GM12892 (cell line): ENCODE measurements at places on chromosomes 1 and 21.
A peak's percentile ranks its signal among the peaks of the same experiment; 100 is the strongest.

DNA sequence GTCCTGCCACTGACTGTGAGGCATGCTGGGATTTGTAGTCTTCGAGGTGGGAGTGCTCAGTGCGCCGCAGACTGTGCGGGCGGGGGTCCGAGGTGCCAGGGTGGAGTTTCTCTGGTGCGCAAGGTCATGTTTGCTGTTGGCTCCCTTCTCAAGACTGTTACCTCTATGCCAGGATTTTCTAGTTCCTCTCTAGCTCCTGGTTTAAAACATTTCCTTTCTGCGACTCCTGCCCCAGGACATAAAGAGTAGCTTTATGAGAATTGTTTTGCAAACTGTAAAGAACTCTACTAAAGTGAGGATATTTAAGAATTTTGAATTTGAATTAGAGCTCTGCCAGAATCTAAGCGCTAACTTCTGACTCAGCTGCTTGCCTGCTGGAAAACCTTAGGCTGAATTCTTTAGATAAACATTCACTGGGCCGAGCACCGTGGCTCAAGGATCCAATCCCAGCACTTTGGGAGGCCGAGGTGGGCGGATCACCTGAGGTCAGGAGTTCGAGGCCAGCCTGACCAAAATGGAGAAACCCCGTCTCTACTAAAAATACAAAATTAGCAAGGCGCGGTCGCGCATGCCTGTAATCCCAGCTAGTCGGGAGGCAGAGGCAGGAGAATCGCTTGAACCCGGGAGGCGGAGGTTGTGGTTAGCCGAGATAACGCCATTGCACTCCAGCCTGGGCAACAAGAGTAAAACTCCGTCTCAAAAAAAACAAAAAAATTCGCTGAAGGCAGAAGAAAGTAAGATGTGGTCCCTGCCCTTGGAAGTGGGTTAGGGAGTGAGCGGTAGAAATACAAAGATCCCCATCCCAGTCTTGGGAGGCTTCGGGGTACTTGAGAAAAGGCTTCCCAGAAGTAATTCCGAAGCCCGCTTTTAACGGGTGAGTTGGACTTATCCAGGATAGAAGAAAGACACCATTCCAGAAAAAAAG, 992 bp upstream of the USP48 start:
- DNase-seq = no peak

DNA sequence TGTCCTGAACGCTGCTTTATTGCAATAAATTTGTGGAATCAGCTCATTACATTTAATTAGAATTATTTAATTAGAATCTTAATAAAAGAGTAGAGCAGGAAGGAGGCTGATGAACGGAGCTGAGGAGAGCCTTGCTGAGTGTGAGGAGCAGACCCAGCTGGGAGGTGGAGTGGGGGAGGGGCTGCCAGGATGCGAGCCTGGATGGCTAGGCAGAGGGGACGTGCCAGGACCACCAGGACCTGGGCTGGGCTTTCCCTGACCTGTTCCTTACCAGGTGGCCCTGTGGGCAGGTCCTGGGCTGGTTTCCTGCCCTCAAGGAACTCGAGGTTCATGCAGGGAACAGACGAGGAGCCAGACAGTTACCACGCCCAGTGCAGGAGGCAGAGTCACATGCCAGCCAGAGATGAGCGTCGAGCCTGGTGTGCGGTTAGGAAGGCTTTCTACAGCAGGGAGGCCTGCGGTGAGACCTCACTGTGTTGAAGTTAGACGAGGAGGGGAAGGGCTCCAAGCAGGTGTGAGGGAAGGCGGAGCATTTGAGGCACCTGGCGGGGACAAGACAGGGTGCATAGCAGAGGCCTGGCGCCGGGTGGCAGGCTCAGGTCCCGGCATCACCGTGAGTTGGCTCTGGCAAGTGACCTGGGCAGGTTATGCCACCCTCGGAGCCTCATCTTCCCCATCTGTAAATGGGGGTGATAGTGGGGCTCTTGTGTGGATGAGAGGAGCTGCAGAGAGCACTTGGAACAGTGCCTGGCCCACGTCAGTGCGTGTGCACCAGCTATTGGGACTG, 33.9 kb downstream of the LDLRAP1 start:
- DNase-seq = no peak

GRCh38 chr1:227759341-227760300, 24.4 kb downstream of the SNAP47 start:
- DNase-seq = no peak

GRCh38 chr1:65209005-65209885, 61.2 kb downstream of the AK4 start:
- no peak for DNase-seq

DNA sequence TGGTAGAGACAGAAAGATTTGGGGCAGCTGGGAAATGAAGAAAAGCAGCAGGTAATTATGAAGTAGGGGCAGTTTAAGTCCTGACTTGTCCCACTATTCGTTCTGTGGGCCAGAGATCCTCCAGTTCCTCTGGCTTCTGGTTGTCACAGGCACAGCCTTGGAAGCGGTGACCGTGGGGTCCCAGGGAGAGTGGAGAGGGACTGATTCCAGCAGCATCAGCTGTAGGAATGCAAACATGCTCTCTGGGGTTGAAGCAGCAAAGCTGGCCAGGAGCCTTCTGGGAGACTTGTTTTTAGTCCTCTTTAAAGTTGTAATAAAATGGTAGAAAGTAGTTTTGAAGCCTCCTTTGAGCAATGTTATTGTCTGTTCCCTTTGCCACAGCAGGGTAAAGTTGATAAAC, 488.0 kb downstream of the LMO4 start:
- DNase-seq = no peak

DNA sequence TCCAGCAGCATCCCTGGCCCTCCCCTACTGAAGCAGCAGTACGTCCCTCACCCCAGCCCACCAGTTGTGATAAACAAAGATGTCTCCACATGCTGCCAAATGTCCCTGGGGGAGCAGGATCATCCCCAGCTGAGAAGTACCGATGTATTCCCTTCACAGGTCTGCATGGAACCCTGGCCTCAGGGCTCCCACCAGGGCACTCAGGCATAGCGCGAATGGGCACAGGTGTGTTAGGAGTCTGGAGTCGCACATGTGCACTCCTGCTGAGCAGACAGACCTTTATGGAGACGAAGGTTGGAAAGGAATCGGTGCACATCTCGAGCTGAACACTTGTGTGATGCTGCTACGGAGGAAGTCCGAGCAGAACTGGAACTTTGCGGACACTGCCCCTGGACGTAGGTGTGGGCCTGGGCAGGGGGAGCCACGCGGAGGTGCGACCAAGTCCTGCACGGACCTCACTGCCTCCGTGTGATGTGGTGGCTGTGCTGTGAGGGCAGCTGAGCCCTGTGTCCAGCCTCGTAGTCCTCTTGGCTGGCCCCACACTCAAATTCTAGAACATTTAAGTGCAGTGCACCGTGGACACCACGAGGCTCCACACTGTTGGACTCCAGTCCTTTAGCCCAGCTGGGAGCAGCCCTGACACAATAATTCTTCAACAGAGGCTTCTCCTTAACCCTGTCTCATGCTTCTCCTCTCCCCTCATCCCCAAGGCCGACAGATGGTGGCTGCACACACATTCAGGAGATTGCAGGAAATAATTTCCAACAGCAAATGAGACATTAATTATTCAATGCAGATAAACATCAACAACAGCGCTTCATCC, 43.4 kb downstream of the RSPH1 start:
- no peak for DNase-seq

DNA sequence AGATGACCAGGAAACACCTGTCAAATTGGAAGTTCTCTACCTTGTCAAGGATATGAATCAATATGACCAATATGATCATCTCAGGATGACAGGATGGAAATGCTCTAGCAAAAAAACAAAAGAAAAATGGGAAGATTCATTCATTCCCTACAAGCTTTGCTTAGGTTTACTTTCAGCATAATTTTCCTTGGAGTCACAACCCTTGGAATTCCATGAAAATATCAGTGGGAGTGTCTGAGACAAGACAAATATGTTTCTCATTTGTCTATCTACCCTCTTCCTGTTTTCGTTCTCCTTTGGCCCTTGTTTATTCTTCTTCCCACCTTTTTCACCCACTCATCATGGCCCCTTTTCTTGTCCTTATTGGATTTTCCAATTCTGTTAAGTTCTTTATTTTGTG, 50.6 kb downstream of the COLGALT2 start:
- DNase-seq = no peak

DNA sequence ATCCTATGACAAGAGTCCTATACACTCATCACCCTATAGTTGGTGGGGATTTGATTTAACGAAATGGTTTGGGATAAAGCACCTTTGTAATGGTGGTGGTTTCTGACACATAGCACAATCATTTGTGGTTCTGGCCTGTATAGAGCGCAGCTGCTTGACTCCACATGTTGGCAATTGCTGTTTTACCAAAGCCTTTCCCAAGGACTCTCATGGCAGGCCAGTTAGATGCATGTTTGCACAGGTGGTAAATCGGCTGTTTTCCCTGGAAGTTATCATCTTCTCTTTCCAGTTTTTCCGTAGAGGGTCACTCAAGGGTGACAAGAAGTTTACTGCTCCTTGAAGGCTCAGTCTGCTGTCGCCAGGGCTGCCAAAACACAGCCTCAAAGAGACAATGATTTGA, 17.1 kb upstream of the XPR1 start:
- no peak for DNase-seq

- no peak for DNase-seq
Measured at GRCh38 chr1:228339059-228339704, 67.5 kb downstream of the TRIM11 start.

DNA sequence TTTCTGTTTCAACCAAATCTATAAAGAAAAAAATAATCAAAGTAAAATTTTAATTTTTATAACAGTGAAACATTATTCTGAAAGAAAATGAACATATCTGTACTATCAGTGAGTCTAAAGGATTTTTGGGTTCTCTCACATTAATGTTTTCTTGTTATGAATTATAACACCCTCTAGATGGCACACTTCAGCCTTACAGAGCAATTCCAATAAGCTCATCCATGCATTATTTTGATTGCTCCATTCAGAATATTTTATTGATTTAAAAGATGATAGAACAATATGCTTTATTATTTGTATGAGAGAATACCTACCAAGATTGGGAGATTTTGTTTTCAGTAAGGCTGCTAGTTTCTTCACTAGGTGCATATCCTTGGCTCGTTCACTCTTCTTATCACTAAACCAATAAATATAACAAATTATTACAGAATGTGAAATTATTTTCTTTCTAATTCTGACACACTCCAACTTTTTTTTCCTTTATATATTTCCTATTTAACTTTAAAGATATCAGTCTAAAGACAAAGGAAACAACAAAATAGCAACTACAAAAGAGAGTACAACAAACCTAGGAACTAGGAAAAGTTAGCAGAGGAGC, 82.4 kb downstream of the RAB3GAP2 start:
- no peak for DNase-seq

GRCh38 chr1:86913399-86913895, 479 bp downstream of the SELENOF start:
- no peak for DNase-seq

- no peak for DNase-seq
Measured at GRCh38 chr1:29544406-29544805, 308.1 kb downstream of the PTPRU start.

DNA sequence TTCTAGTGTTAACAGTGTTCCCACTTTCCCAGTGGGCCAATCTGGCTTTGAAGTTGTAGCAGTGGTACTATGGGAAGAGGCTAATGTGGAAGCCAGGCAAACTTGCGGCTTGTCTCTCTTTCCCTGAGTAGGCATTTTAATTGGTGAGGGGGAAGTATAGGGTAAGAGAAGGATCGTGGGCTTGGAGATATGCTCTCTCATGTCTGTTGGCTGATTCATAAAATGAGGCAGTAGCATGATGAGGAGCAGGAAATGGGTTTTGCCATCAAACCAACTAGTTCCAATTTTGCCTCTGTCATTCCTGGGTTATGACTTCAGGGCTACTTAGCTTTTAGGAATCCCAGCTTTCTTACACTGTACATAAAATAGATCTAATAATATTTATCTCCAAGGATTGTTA, 12.1 kb downstream of the C8A start:
- no peak for DNase-seq

DNA sequence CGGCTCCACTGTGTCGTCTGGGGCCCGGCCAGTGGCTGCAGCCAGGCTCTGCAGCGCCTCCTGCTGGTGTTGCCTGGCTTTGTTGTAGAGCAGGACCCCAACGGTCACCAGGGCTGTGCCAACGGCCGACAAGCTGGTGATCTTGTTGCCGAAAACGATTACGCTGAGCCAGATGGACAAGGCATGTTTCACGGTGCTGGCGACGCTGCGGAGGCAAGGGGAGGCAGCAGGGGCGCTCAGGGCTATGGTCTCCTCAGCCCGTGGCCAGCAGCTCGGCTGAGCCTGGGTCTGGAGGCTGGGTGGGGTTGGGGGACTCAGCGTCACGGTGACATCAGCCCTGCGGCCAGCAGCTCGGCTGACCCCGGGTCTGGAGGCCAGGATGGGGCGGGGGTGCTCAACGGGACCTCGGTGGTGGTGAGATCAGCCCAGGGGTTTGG, 7.0 kb upstream of the CDK11B start:
- DNase-seq = no peak

DNA sequence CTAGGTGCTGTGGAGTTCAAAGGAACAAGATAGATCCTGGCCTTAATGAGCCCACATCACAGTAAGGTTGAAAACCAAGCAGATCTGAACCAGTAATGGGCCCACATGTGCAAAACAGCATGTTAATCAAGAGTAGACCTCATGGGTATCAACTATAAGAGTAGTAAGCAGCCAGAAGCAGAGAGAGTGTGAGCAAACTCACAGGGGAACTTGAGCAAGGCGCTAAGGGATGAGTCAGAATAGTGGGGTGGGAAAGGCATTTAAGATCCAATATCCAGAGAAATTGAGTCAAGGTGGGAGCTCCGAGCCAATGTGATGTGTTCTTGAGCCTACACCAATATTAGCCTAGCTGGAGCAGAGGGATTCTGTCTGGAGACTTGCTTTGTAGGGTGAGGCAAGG, 52.4 kb upstream of the GJA5 start:
- DNase-seq = no peak

- peak; percentile 7 for DNase-seq
Measured at GRCh38 chr1:93344886-93345632, 648 bp upstream of the DR1 start.

DNA sequence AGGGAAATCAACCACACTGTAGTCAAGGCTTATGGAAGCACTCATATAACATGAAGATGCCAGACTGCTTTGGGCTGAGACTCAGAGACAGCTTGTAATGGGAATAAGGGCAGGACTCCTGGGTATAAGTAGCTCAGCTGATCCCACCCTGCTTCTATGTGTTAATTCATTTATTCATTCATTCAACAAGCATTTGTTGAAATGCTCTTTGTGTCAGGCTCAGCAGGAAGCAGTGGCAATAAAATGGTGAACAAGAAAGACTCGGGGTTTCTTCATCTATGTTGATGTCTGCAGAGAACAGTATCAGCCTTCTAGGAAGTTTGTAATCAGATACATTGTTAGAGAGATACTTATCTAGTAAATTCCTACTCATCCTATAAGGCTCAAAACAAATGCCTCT, 145.5 kb upstream of the DMRTA2 start:
- DNase-seq = no peak

DNA sequence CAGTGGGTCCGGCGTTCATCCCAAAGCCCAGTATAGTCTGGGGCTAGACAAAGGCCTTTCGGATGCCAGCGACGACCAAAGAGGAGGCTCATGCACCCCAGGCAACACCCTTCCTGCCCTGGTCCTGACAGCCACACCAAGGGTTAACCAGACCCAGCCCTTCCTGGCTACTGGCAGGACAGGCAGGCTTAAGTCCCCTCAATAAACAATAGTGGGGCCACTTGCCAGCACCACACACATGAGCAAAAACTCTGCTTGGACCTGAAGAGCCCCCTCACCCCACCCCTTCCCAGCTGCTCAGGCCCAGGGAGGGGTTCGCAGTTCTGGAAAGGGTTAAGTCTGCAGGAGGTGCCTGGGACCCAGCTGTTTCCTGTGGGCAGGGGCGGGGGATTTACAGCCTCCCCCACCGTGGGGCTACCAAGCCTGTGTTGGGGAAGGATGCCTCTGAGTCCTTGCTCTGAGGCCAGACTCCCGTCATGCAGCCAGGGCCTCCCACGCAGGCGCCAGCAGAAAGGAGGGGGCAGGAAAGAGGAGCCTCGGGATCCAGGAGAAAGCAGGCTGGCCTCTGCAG, 18.2 kb downstream of the PHLDA3 start:
- DNase-seq = no peak
